ENCODE measurements at places on chromosomes 2 and 18.

- no peak for ATAC-seq
Measured at GRCh38 chr18:9571546-9571945, 42.8 kb downstream of the PPP4R1 start.

DNA sequence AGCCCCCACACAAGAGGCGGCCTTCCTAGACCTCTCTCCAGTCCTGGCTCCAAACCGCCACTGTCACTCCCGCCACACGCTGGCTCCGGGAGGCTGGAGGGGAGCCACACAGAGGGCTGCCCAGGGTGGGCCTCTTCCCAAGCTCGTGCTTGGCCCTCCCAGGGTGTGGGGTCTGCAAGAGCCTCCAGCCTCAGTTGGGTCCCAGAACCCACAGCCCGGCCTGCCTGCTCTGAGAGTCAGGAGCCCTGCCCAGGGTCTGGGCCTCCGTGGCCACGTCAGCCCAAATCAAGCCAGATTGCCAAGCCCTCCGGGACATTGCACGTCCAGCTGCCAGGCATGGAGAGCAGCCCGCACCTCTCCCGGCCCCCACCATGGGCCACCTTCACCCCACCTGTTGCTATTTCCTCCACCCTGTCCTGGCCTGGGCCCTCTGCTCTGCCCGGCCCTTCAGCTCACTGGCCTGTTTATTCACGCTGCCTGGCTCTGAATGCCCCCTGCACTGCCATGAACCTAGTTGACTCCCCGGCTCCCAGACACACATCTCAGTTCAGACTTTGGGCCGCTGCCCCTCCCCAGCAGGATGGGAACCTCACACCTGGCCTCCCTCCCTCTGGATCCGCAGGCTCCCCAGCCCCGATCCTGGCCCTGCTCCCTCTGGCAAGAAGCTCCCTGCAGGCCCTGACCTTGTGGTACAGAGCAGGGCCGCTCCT is 61.0 kb downstream of the BIN1 start:
- no peak for ATAC-seq

GRCh38 chr2:152405206-152406118 is 70.5 kb downstream of the FMNL2 start:
- no peak for ATAC-seq

GRCh38 chr2:186575302-186575701 is 14.6 kb upstream of the ITGAV start:
- peak; percentile 64 for ATAC-seq

DNA sequence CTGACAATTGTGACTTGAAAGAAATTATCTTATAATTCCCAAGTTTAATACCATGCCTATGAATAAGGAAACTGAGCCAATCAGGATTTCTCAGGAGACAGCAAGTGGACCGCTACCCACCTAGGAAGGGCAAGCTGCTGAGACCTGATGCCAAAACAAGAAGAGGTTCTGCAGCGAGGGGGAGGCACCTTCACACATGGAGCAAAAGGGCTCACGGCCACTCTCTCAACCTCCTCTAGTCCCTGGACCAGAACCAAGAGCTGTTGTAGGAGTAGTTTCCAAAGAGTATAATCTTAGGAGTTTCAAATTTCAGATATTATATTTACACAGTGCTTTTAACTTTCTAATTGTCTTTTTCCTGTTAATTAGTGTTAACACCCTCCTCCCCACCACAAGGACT is 154.7 kb upstream of the ETAA1 start:
- ATAC-seq: no peak

GRCh38 chr2:219752726-219753125 is 125.3 kb downstream of the SLC4A3 start:
- no peak for ATAC-seq

DNA sequence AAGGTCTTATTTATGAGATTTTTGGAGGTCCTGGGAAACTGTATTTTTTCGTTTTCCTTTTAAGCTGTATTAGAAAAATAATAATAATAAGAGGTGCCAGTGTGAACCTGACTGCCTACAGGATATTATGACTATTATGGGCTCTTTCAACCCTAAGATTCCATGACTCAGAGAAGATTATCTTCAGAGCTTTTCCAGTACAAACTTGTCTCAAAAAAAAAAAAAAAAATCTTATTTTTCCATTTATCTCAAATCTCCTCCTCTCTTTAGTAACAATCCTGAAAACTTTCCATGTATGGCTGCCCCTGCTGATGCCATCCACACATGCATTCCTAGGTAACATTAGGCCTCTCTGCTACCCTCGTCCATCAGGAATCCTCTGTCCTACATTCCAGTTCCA is 36.7 kb upstream of the RPE start:
- no peak for ATAC-seq

DNA sequence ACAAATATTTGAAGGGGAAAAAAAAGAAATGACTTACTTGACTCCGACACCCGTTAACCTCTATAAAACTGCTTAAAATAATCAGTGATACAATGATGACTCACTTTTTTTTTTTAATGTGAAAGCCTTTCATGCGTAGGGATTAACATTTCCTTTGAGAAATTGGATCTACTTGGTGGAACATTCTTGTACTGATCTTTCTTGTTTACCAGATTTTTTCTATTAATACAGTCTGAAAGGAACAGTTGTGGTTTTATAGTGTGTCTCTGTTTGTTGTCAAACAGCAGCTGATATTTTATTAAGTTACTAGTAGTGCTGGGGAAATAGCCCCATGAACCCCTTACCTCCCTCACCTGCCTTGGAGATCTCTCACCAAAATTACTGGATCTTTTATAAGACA is 40.2 kb upstream of the NEB start:
- no peak for ATAC-seq

DNA sequence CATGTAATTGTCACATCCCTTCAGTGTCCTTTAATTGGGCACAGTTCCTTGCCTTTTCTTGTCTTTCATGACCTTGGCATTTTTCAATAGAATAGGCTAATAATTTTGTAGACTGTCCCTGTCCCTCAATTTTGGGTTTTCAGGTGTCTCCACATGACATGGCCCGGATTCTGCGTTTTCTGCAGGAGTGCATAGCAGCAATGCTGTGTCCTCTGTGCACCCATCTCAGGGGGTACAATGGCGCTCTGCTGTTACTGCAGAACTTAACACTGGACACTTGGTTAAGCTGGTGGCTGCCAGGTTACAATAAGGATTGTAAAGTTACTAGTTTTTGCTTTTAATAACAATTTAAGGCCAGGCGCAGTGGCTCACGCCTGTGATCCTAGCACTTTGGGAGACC is 51.3 kb downstream of the INPP5D start:
- no peak for ATAC-seq

Measured in stimulated activated memory B cell treated with anti-CD40 and anti-IgM and Interleukin-4, amounts not matched to agents 10 μg/mL and 1 μg/mL and 100 μg/mL, for 72 hours (primary cell).